ENCODE measurements at places on chromosomes 7 and 10.
A peak's percentile ranks its signal among the peaks of the same experiment; 100 is the strongest.

DNA sequence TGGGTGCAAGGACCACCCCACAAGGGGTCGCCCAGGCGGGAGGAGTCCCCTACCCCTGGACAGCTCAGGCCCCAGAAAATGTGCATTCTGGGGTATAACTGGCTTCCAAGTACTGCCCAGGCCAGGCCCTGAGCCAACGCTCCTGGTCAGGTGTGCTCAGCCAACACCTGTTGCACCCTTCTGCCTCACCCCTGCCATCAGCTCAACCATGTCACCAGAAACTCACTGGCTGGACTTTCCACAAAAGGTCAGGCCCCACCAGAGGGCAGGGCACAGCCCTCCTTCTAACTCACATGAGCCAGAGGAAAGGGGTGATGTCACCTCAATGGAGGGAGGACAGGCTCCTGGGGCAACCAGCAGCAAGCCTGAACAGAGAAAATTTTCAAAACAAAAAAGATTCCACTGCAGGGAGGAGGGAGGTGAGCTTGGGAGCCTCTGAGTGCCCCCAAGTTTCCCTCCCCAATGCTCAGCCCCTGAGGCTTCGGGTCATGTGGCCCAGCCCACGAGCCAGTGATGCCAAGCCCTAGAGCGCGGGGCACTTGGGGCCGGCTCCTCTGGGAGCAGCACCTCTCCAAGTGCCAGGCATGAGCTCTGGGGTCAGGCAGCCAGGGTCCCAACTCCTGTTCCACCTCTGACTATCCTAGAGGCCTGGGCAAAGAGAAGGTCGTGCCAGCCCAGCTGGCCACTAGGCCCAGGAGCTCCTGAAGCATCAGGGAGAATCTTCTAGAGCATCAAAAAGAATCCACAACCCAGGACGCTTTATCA is 2.2 kb downstream of the OGDHL start:
- no peak for DNase-seq

DNA sequence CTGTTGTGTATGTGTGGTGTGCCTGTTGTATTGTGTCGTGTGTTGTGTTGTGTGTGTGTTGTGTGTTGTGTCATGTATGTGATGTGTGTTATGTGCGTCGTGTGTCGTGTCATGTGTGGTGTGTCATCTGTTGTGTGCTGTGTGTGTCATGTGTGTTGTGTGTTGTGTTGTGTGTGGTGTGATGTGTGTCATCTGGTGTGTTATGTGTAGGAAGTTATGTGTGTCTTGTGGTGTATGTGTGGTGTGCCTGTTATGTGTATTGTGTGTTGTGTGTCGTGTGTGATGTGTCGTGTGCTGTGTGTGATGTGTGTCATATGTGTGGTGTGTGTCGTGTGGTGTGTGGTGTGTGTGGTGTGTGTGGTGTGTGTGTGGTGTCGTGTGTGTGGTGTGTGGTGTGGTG is 145.2 kb downstream of the DNAJB6 start:
- DNase-seq = no peak

DNA sequence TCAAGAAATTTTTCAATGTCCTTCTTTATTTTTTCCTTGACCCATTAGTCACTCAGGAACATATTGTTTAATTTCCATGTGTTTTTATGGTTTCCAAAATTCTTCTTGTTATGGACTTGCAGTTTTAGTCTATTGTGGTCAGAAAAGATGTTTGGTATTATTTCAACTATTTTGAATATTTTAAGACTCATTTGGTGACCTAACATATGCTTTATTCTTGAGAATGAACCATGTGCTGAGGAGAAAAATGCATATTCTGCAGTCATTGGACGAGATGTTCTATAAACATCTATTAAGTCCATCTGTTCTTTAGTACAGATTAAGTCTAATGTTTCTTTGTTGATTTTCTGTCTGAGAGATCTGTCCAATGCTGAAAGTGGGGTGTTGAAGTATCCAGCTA is 42.3 kb upstream of the MDFIC start:
- DNase-seq = no peak

DNA sequence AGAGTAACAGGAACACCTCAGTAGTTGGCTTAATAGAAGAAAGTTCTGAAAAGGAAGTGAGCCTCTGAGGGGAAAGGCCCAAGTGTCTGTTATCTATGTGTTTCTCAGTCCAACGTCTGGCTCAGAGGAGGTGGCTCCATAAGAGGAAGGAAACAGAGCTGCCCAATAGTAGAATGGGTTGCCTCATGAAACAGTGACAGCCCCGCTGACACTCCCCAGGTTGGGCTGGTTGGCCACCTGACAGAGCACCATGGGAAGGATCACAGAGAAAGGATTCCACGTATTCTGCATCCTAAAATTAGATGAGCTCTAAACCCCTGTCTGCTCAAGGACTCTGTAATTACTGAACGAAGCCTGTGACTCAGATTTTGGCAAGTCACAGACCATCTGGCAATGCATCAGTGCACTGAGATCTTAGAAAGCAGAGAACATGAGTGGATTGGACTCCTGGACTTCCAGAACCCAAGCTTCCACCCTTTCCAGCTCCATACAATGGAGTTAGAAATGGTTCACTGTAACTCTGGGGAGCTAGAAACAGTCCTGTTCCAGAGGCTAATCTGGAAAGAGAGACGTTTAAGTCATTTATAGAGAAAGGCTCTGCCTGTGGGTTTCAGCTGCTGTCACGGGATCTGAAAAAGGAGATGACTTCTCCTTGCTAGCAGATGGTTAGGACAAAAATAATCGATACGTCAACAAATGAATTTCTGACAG is 2.9 kb downstream of the PKD2L1 start:
- peak; percentile 28 for DNase-seq

GRCh38 chr7:37230221-37230620 is 218.4 kb downstream of the ELMO1 start:
- DNase-seq = no peak

DNA sequence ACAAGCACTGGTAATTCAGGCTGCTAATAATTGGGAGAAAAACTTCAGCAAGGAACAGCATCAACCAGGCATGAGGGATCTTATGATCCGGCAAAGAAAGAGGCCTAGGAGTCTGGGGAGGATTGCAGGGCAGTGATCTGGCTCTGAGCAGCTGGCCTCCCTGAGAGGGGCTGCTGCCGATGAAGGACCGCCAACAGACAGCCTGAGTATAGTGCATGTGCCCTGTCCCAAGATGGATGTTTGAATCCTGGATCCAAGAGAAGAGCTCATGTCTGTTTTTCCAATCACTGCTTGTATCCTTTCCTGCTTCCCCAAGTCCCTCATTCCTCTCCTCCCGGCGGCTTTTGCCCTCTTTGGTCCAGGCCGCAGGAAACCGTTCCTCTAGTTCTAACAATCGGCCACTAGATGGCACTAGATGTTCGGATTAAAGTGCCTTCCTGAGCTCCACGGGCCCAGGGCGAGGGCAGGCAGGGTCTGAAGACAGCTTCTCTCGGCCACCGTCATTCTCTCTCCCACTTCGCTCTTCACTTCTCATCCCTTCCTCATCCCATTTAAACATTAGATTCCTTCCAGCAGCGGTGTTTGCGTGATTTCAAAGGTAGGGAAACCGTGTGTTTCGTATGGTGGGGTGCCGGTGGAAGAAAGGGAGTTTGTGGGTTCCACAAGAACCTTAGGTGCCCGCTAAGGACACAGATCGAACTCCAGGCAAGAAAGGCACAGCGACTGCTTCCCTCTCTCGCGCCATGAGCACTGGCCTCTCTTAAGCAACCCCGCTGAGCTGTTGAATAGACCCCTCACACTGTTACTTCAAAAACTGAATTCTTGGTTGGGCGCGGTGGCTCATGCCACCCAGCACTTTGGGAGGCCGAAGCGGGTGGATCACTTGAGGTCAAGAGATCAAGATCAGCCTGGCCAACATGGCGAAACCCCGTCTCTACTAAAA is 82.4 kb downstream of the ADCYAP1R1 start:
- DNase-seq = peak; percentile 46

- DNase-seq = no peak
These were observed 308.4 kb downstream of the BICC1 start for GRCh38 chr10:58820861-58821751.

GRCh38 chr7:2099048-2099957 is 133.4 kb downstream of the MAD1L1 start:
- no peak for DNase-seq
